NCI-H1092 (cell line): ENCODE measurements at places on chromosomes 12 and 14.

GRCh38 chr12:98456041-98456440, 59.3 kb upstream of the TMPO start:
- DNase-seq: no peak

DNA sequence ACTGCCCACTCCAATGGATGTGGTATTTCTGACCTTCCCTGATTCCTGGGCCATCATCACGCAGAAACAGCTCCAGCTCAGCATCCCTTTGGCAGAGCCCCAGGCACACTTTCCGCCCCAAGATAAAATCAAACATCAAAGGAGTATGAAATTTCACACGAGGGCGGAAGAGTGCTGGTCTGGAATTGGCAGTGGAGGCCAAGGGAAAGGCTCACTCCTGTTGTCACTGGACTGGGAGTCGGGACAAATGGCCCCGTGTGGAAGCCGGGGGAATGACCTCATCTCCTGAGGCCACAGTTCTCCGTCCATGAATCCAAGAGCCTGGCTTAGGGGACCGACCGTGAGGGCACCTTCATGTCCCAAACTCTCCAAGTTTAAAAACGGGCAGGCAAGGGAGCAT, 40.9 kb downstream of the FZD10 start:
- DNase-seq: no peak

DNA sequence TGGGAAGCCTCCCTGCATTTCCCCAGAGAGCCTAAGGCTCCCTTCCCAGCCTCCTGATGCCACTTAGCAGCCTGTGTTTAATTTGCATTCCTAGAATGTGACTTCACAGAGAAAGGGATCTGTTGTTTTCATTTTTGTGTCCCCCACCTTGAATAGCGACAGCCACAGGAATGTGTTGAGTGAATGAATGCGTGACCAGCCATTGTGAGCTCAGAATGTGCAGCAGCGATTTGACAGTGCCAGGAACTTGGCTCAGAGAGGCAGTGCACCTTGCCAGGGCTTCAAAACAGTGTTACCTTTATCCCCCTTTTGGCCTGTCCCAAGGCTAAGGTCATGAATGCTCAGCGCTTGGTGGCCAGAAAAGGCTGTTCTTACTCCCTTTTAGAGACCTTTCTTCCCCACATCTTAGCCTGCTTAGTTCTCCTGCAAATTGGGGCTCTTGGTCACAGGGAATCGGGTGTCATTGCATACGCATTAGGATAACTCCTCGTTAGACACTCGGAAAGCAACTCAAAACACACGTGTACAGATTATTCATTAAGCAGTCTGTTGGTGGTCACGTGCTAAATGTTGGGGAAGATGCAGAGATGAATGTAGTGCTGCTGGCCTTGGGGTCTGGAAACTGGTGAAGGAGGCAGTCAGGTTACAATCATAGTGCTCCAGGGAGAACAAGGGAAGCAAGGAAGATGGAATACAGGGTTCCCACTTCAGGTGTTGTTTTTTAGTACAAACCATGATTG, 9.8 kb downstream of the NTF3 start:
- DNase-seq: no peak

- DNase-seq: peak; percentile 75
These were observed 30.2 kb upstream of the CIPC start for GRCh38 chr14:77067632-77068516.

DNA sequence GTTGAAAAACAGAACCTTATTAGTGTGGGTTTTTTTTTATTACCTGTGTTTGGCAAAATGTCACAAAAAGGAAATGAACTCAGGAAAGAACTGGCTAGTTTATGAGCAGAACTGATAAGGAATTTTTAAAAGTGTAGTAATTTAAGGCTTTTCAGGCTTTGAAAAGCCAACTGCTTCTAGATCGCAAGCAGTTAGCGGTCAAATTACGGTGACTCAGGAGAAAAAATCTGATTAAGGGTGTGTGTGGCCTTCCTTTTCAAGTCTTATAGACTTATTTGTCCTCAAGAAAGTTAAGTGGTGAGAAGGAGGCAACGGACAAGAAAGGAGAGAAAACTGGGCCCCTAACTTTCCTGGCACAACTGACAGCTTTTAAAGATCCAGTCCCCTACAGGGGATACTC, 33.4 kb downstream of the PDZRN4 start:
- no peak for DNase-seq

DNA sequence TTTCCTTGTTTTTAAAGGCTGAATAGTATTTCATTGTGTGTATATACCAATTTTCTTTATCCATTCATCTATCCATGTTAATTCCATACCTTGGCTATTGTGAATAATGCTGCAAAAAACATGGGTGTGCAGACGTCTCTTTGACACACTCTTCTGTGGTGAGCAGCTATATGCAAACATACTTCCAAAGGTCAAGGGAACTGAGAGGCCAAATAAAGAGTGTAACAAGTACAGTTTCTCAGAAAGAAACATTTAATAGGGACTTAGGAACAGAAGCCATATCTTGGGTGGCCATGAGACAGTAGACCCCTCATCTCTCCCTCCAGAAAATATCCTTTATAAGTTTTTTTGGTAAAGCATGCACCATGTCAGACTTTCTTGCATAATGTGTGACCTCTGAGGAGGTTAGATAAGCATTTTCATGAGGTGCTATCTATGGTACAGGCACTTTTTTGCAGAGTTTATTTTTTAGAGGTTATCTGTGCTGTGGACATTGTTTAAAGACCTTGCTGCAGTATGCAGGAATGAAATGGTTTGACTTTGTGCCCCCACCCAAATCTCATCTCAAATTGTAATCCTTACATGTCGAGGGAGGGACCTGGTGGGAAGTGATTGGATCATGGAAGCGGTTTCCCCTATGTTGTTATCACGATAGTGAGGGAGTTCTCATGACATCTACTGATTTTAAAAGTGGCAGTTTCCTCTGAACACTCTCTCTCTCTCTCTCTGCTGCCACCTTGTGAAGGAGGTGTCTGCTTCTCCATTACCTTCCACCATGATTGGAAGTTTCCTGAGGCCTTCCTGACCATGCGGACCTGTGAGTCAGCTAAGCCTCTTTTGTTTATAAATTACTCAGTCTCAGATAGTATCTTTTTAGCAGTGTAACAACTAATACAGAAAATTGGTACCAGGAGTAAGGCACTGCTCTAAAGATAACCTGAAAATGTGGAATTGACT, 1202.3 kb downstream of the GALC start:
- DNase-seq: no peak

DNA sequence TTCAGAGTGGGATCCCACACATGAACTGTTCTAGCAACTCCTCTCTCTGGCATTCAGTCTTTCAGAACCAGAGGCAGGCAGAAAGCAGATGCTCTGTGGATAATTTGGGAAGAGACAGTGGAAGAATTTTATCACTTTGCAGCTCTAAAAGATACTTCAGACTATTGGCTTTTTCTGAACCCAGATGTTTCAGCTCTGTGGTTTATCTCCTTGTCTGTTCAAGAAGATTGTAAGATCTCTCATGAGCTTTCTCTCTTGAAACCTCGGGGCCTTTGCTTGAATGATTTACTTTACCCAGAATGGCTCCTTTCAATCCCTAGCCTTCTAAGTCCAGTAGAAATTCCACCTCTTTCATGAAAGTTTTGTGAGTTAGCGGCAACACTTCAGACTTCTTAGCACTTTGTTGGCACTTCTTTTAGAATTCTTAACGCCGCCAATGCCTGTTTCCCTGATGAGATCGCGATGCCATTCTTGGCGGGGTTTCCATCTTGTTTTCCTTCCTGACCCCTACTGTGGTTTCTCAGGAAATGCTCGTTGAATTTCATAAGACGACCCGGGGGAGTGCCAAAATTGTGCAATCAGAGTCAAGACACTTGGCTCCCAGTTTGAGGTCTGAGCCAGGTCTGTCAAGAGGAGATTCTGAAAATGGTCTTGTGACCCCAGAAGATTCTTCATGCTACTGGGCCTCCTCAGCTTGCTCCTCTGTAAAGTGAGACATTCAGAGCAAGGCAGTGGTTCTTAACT, 107.0 kb upstream of the PRICKLE1 start:
- DNase-seq: no peak

GRCh38 chr12:112992541-112993398, 14.5 kb downstream of the OAS2 start:
- DNase-seq: peak; percentile 49

DNA sequence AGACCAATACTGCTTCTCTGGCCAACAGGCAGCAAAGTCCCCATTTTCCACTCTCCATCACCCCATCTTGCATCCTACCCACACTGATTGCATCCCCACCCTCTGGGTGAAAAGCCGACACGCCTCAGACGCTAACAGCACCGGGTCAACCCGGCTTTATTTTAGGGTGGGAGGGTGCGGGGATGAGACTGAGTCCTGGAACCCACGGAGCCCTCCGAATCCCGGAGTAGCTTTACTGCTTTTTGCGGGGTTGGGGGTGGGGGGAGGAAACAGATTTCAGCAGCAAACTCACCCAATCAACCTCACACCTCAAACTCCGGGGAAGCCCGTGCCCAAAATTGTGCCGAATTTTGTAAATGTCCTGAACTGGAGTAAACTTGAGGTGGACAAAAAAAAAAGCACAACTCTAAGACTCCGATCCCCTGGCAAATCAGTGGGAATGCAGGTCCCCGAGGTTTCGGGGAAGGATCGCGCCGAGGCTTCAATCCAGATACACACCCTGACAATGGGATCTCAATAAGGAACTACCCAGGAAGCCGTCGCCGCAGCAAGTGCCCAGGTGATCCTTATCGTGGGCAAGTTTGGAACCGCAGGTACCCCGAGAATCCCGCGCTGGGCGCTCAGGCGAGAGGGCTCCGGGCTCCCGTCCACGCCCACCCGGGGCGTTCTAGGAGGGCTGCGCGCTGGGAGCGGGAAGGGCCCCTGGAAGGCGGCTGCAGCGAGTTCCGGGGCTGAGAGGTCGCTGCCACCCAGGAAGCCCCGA, 1.1 kb downstream of the GCH1 start:
- no peak for DNase-seq

- peak; percentile 5 for DNase-seq
These were observed 196.8 kb upstream of the NEDD1 start for GRCh38 chr12:96710127-96710745.

- no peak for DNase-seq
These were observed at the start of gene CLEC4C for GRCh38 chr12:7747246-7747645. Gene CLEC4C, minus strand, starts transcription at chr12:7747375. Its CDS starts 27 bp downstream, at chr12:7747348.

DNA sequence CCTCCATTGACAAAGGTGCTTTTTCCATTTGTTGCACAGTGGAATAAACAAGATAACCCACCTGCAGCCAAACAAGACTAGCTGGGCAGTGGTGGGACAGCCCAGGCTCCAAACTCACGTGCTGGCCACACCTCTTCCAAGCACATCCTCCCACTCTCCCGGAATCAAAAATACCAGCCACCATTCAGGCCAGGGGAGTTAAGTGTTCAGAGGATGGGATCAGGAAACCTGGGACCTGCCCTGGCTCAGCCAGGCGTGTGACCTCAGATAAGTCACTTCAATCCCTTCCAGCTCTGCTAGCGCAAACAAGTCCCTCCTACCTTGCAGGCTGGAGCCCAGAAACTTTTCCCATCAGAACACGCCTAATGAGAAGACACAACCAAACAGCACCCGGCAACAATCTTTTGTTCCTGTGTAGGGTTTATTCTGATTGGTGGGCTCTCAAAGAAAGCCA, 43.3 kb downstream of the ACTN1 start:
- no peak for DNase-seq

DNA sequence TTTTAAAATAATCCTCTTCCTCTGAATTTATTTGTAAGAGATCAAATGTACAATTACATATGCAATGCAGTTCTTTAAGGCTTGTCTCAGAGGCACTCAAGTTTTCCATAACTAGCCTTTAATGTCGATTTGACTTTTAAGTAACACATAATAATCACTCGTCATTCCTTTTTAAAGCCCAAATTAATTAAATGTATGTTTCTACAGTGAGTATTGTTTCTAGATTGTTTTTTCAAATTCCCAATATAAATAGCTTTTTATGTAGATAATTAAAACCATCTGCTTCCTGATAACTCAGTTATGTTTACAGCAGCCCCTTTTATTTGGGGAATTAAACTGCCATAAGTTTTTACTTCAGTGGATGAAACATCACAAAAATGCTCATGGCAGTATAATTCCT, 185.1 kb downstream of the ETNK1 start:
- no peak for DNase-seq

GRCh38 chr12:88570103-88570502, 10.2 kb downstream of the KITLG start:
- DNase-seq: no peak

GRCh38 chr12:117684471-117684870, 284.3 kb downstream of the KSR2 start:
- DNase-seq: no peak

- DNase-seq: no peak
These were observed 209.3 kb downstream of the TTC8 start for GRCh38 chr14:89033756-89034155.

DNA sequence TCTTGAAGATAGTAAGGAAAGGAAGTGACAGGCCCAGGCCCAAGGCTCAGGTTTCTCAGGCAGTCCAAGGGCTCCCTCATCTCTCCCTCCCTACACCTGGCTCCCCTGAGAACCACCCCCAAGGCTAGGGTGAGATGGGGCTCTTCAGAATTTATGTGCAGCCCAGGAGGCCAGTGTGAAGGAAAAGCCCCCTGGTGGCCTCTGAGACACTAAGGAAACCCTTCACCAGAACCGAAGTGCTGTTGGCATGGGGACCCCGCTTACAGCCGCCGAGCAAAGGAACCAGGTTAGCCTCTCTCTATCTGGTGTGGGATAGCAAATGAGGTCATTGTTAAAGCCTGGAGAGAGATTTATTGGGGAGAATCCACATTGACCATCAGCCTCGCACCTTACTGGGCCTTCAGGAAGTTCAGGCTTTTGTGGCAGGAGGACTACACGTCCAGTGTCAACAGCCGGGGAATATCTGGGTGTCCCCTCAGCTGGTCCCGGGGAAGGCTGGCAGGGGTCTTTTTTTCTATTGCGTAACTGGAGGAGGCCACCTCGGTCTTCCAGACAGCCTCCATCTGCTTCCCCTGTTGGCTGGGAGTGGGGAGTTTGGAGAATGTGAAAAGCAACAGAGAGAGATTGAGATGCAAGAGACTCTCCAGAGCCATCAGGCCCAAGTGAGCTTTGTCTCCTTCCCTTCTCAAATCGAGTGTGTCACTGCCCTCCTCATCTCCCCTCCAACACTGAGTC, 18.1 kb downstream of the FAM186B start:
- DNase-seq: no peak

GRCh38 chr14:73816393-73816816, 35.2 kb upstream of the PTGR2 start:
- DNase-seq: no peak

- no peak for DNase-seq
These were observed 58.7 kb downstream of the DRAM1 start for GRCh38 chr12:101935890-101936746.

- no peak for DNase-seq
These were observed 51.7 kb upstream of the RTL1 start for GRCh38 chr14:100955201-100955600.

DNA sequence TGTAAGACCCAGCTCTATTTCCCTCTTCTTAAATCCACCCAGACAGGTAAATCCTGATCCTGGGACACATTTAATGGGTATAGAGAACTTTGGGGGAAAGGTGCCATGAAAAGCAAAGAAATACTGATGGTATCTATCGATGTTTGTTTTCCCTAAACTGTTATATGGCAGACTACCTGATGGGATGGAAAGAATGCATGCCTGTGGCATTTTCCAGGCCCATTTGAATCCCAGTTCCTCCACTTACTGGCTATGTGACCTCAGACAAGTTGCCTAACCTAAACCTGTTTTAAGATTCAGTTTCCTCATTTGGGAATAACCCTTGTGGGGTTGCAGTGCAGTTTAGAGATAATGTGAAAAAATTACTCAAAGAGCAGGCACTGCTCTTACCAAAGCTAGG, 404.5 kb downstream of the FUT8 start:
- no peak for DNase-seq
